Activated CD4-positive, alpha-beta T cell treated with anti-CD3 and anti-CD28 coated beads, Interleukin-10, Interleukin-2, amounts not matched to agents 100 ng/mL and 50 ng/mL, durations not matched to agents 16 hours and 8 hours (primary cell): ENCODE measurements at places on chromosomes 5 and 9.

DNA sequence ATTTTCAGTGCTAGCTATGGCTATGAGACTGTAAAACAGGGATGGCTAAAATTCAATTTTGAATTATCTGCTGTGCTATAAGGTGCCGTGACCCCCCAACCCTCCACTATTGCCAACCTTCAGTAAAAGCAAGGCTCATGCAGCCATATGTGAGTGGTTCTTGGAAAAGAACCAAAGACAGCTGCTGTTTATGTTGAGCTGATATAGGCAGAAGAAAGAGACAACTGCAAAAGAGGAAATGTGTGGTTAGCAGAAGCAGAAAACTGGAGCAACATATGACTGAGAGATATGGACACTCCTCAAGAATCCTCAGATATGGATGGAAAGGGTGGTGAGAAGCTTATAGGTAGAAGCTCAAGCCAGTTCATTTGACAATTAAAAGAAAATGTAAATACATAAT, 200.3 kb downstream of the TLE1 start:
- DNase-seq: no peak

- no peak for DNase-seq
Observed at GRCh38 chr5:74372051-74372450, 268.5 kb downstream of the ENC1 start.

DNA sequence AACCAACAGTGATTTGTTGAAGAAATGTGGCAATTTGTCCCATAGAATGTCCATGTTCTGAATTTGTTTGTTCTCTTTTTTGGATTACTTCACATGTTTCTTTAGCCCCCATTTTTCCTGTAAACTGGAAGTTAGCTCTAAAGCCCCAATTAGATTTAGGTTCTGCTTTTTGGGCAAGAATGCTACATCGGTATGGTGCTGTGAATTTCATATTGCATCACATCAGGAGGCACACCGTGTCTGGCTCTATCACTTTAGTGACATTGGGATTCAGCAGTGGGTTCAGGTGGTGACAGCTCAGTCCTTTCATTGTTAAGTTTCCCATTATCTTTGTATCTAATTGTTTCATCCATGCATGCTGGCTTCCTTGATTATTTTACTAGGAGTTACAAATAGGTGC, 27.9 kb downstream of the ADGRV1 start:
- no peak for DNase-seq

GRCh38 chr5:152151113-152151512, 226.5 kb upstream of the GLRA1 start:
- DNase-seq: no peak

DNA sequence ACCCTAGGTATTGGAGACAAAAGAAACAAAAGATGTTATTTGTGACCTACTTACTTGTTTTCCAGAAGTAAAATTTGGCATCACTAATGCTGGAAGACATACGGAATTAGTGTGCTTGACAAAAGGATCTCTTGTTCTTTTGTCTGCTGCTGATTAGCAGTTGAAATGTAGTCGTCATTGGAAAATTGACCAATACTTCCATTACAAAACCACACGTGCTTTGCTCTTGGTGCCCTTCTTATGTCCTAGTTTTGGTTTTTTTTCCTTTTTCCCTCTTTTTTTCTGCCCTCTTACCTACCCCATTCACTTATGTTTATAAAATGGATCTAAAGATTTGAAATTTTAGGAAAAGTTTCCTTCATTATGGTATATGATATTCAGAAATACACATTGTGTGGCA, 197.4 kb downstream of the FER start:
- DNase-seq: no peak

- DNase-seq: peak; percentile 16
Observed at GRCh38 chr5:110269478-110270142, 456.9 kb downstream of the TMEM232 start.
